Renal cortical epithelial cell (primary cell): ENCODE measurements at places on chromosomes 3 and 15.
A peak's percentile ranks its signal among the peaks of the same experiment; 100 is the strongest.

GRCh38 chr15:90046911-90047392 lies 45.8 kb downstream of the ZNF710 start:
- DNase-seq: no peak

DNA sequence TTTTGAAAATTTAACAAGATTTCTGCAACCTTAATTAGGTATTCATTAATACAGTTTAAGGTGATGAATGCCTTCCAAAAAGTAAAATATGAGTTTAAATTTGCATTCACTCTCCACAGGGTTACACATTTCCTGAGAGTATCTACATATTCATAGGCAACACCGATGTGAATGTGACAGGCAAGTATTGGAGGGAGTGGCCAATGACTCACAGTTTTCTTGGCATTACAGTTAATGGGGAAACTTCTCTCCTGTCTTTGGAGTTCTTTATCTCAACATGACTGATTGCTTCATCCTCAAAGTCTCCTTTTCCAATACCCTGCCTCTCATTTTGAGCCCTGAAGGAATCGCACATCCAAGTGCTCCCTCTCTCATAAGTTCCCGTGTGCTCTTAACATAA lies 181.9 kb upstream of the CHL1 start:
- peak; percentile 44 for DNase-seq

DNA sequence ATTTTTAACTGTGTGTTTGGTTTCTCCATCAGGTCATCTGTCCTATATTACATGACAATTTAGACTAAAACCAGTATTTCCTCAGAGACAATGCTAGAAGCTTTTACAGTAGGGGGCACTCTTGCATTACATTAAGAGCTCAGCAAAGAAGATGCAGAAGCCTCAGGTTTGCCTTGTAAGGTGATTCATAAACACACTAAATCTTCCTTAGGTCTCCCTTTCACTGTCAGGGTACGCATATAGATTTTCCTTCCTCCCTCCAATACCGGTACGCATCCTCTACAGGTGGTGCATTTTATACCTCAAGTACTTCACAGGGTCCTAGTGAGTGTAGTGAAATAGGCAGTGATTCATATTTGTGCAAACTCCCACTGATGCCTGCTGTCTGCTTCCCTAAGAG lies 46.5 kb downstream of the CD86 start:
- DNase-seq: peak; percentile 84

DNA sequence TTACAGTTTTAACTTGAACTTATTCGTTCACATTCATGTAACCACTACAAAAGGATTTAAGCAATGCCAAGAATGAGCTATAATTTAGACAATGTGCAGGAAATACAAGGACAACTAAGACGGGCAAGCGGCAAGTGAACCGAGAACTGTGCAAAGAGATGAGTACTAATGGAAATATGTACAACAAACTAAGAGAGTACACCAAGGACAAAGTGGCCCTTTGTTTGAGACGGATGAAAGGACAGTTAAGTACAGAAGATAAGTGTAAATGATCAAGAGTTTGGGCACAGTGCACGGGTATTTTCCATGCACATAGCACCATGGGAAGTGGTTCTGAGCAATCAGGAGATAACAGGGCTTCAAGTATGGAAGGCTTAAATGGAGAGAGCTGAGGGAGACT lies 281.7 kb downstream of the ROBO2 start:
- no peak for DNase-seq

DNA sequence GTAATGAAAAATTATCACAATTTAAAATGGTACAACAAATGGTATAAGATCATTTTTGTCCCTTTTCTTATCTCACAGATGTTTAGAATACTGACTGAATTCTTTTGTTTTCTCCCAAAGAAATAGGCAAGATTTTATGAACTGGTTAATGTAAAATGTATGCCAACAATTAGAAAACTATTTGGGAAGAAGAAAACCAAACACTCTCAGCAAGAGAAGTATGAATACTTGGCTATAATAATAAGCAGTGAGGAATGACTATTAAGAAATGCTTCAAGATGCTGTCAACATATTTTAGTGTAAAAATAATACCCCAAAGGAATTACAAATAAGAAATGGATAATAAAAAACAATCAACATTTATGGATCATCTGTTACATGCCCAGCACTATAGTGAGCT lies 18.5 kb downstream of the SHQ1 start:
- DNase-seq: no peak

DNA sequence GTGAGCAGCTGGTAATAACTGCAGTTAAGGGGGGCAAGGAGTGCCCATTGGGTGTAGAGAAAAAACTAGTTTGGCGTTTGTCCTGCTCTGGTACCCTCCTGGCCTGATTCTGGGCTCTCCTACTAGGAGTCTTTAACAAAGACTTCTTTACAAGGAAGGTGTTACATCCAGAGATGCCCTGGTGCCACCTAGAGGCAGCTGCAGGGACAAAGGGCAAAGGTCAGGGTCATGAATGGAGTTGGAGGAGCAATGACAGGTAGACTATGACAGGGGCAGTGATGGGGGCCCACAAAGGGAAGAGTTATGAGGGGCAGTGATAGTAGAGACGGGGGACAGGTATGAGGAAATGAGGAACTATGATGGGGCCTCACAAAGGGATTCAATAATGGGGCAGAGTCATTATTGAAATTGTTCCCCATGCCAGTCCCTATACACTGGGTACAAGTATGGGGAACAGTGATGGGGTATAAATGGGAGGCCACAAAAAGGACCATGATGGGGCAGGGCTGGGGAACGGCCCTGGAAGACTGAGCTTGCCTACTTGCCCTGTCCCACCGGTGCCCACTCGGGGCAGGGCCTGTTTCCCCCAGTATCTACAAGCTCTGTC lies 7.9 kb downstream of the CCDC71 start:
- DNase-seq: no peak

GRCh38 chr3:125608419-125608818 lies 13.1 kb upstream of the OSBPL11 start:
- DNase-seq: peak; percentile 80

DNA sequence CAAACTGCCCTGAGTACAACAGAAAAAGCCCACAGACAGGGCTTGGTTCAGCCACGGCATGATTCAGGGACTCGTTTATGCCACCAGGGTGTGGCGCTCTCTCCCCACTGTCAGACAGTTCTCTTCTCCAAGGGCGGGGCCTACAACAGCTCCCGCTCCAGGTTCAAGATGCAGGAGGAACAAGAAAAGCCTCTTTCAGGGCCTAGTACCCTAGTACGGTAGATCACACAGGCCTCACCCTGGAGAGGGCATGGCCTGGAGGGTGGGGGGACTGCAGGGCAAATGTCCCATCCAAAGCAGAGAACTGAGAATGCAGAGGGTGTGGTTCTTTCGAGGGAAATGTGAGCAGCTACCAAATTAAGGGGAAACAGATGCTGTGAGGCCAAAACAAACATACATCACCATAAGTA lies 12.0 kb downstream of the MESD start:
- no peak for DNase-seq

DNA sequence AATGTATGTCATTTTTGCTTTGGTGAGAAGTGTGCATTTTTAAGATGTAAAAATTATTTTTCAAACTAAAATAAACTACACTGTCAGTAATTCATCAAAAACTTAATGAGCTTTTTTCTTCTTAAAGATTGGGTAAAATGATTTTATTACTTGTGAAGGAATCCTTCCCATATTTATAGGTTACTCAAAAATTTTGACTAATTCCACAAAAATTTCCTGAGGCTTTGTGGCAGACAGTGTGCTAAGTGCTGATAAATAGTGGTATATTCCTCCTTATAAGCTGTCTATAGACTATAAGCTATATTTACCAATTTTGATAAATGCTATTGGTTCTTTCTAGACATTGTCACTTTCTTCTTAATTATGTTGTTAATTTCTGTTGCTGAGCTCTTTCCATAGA lies 284.5 kb upstream of the SEMA6D start:
- no peak for DNase-seq
